ENCODE measurements at places on chromosomes 1 and 21.

GRCh38 chr1:89552471-89553081, 27.9 kb downstream of the LRRC8B start:
- DNase-seq = peak; percentile 58

DNA sequence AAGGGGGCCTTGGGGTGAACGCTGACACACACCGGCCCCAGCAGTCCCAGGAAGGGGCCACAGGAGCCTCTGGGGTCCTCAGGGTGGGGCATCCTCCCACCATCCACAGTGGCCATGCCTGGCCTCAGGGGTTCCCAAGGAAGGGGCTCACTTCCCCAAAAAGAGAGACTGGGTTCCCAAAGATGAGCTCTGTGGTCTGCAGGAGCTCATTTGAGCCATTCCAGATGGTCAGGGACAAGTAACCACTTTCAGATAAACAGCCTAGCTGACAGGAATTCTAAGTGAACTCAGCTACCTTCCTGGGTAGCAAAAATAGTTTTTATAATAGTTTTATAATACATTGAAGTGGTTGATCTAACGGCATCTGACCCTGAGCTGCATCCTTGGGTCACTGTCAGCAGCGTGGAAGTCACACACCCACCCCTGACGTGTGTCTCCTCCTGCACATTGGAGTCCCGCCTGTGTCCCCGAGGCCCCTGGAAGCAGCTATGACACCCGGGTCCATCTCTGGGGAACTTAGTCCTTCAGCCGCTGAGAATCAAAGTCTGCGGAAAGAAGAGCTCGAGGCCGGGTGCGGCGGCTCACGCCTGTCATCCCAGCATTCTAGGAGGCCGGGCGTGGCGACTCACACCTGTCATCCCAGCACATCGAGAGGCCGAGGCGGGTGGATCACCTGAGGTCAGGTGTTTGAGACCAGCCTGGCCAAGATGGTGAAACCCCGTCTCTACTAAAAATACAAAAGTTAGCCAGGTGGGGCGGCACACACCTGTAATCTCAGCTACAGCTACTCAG, 5.7 kb upstream of the TMEM240 start:
- DNase-seq = no peak

DNA sequence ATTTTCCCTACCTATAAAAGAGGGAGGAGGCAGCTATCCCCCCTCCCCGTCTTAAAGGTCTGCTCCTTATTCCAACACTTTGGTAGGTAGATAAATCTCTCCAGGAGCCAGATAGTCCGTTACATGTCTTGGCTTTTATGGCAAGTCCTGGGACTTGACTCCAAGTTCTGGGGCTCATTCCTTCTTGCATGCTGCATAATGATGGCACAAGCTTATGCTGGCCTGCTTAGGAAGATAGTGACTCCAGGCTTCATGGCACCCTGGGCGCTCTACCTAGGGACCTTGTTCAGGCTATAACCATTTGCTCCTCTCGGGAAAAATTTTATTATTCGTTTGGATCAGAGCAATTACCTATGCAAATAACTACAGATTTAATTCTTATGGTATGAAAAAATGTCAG, 3.7 kb downstream of the SLAMF1 start:
- no peak for DNase-seq

GRCh38 chr21:27371115-27371974, 404.5 kb upstream of the ADAMTS5 start:
- DNase-seq = no peak

DNA sequence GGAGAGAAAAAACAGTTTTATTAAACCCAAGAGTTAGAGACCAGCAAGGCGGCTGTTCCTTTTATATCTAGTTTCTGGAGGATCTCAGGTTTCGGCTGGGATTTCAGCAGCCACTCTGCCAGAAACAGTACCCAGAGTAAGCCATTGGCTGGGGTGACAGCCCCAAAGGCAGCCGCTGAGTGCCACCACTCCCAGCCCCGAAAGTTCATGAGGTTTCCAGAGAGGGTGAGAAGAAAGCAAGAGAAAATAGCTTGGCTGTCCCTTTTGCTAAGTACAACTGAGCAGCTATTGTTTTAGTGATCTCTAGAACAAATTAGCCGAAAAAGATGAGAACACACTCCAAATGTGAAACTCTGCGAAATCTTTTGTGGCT, 1.2 kb downstream of the SH3BGR start:
- no peak for DNase-seq

- DNase-seq = no peak
These were observed 569 bp upstream of the DAB1 start for GRCh38 chr1:57424231-57425027.

DNA sequence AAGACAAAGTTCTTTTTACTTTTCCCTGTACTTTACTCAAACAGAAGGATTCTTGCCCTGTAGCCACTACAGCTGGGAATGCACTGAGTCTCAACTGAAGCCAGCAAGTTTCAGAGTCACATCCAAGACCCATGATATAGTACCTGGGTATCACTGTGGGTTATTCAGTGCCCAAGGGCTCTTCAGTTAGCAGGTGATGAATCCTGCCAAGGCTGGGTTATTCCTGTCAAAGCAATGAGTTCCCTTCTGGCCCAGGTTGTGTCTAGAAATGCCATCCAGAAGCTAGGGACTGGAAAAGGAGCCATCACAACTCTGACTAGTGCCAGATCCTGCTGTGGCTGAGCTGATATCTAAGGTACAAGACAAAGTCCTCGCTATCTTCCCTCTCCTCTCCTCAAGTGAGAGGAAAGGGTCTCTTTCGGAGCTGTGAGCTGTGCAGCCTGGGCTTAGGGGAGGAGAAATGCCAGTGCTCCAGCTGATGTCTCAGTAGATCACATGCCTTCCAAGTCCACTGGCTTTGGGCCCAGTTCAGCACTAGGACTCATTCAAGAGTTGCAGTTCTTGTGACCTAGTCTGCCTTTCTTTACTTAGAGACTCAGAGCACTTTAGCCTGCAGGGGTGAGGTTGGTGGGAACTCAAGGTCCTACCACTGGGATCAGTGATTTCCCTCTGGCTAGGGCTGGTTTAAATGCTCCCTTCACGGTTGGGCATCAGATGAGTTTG, 369.4 kb downstream of the TBX15 start:
- DNase-seq = no peak

DNA sequence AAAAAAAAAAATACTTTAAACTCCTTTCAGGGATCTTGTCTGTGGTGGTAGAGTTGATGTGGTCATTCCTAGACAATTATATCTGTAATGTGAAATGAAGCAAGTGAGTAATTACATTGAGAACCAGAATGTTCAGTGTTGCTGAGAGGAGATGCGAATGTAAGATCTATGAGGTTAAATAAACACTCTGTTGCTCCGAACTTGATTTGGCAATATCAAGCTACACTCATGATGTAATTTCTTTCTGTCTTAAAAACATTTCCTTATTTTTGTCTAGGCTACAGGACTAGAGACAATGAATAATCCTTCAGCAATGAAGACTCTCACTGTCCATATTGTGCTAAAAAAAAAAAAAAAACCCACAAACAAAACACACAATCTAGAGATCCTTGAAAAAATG, 63.1 kb upstream of the IGSF5 start:
- no peak for DNase-seq

- peak; percentile 33 for DNase-seq
These were observed 410.1 kb upstream of the PLXNA2 start for GRCh38 chr1:208654241-208654640.

- no peak for DNase-seq
These were observed 690 bp downstream of the C1orf216 start for GRCh38 chr1:35717911-35718476.

GRCh38 chr1:114274621-114275317, 121.1 kb upstream of the SYT6 start:
- no peak for DNase-seq

DNA sequence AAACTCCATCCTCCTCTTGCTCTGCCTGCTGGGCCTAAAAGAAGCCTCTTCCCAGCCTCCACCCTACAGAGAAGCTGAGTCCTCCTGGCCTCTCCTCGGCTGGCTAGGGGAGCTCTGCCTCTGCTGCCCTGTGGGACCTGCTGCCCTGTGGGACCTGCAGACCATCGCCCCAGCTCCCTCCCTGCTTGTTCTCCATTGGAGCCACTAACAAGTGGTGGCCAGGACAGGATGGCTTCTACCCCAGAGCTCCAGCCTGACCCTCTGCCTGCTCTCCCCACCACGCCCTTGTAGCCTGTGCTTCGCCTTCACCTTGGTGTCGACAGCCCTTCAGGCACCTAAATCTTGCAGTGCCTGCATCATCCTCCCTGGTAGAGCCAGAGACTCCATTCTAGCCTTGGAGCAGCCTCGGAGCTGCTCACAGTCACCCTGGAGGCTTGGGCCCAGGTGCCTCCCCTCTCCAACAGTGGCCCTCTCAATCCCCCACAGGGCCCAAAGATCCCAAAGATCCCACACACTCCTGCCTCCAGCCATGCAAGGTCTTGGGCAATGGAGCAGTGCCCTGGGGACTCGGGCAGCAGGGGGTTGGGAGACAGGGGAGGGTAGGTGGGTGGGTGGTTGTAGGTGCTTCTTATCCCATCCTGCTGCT, 3.0 kb downstream of the EPS8L3 start:
- DNase-seq = no peak

DNA sequence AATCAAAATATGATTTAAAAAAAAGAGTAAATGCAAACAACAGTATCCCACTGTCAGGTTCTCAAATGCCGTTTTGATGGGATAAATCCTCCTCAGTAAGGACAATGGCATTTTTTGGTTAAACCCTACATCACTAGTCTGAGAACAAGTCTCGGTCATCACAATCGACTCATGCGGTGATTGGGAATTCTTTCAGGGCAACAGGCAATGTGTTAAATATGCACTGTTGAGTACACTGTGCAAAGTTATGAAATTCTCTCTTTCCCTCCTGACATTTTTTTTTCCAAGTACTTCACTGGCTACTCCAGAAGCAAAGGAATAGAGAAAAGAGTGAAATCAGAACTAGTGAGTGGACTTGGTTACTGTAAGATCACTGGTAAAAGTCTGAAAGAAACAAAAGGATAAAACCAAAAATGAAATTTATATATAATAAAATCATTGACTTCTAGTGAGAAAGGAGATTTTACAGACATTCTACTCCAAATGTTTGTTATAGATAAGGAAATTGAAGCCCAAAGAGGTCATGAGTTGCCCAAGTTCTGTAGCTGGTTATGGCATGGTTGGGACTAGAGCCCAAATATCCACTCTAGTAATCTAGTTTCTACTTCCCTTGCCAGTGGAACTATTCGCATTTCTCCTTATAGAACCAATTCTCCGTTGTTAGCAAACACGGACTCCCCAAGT, 111.3 kb downstream of the TGFBR3 start:
- no peak for DNase-seq

- peak; percentile 22 for DNase-seq
These were observed 4.3 kb downstream of the DDAH1 start for GRCh38 chr1:85460555-85461088.

GRCh38 chr1:184419350-184420161, 32.7 kb downstream of the C1orf21 start:
- DNase-seq = no peak

- no peak for DNase-seq
These were observed 30.7 kb upstream of the ACTRT2 start for GRCh38 chr1:2990376-2991115.

DNA sequence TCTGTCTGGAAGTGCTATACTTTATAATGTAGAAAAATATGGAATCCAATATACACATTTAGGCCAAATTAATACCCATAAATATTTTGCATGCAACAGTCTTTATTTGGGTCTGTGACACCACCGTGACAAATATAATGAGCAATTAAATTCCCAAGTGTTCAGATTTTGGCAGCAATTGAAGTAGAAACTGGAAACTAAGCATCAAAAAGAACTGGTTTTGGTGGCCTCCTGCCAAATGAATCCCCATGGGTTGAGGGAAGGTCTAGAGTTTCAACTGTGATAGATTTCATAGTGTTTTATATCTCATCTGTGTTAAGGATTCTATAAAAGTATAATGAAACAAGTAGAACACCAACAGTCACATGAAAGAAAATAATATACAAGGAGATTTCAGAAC, 88.4 kb downstream of the DPYD start:
- peak; percentile 33 for DNase-seq

GRCh38 chr1:229900220-229900619, 166.8 kb upstream of the GALNT2 start:
- no peak for DNase-seq

All from NCI-H2081 treated with DMSO at 0.1 percent for 48 hours (cell line).